ENCODE measurements at places on chromosomes 2 and 18.
A peak's percentile ranks its signal among the peaks of the same experiment; 100 is the strongest.

DNA sequence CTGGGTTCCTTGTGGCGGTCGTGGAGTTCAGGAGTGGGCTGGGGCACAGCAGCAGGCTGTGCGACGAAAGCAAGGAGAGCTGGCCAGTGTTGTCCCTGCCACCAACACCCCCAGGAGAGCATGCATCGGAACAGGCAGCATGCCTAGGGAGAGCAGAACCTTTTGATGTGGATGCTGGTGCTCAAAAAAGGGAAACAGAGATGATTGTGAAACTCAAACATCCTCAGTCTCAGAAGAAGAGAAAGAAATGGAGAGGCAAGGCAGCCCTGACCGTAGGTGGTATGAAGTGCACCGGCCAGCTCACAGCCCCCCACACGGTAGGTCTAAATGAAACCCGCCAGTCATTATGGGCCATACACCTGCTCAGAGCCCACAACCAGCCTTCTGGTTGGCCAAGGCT is 253.4 kb downstream of the GBX2 start:
- DNase-seq: no peak

DNA sequence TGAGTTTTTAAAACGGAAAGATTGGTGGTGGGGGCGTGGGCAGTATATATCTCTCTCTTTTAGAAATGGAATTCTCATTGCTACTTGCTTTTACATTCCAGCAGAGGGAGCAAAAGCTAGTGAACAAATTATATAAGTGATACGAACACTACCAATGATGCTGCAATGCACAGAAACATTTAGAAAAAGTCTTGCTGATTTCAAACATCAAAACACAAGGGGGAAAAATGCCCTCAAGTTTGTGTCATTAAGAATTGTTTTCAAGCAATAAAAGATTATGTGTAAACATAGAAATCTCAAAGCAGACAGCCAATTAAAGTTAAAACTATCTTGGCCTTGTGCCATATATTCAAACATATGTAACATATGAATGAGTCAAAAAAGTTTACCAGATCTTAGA is 296.3 kb upstream of the KCNJ3 start:
- DNase-seq: peak; percentile 25

GRCh38 chr18:37900326-37900725 is 334.7 kb upstream of the CELF4 start:
- no peak for DNase-seq

DNA sequence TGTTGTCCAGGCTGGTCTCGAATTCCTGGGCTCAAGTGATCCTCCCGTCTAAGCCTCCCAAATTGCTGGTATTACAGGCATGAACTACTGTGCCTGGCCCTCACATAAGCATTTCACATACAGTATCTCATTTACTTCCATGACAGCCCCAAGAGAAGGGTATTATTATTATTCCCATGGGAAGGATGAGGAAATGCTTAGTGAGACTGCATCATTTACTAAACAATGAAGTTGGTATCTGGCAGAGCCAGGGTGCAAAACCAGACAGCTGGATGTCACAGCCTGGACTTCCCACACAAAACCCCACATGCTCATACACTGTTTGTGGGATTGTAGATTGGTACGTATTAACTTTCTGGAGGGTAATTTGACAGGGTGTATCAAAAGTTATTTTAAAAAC is 29.9 kb downstream of the DAPL1 start:
- DNase-seq: no peak

DNA sequence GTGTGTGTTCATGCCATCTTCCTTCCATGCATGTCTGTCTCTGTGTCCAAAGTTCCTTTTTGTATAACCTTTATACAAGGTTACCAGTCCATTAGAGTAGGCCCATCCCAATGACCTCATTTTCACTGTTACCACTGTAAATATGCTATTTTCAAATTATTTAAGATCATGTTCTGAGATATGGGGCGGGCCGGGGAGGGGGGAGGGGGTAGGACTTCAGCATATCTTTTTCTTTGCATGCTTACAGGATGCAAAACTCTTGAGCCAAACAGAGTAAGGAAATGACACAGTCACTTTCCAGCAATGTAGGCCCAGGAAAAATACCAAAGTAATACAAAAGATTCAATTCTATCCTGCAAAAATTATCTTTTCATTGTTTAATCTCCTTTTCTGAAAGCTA is 124.1 kb upstream of the HNRNPA3 start:
- no peak for DNase-seq

- no peak for DNase-seq
Observed at GRCh38 chr2:150076281-150076680, 411.2 kb downstream of the RND3 start.

DNA sequence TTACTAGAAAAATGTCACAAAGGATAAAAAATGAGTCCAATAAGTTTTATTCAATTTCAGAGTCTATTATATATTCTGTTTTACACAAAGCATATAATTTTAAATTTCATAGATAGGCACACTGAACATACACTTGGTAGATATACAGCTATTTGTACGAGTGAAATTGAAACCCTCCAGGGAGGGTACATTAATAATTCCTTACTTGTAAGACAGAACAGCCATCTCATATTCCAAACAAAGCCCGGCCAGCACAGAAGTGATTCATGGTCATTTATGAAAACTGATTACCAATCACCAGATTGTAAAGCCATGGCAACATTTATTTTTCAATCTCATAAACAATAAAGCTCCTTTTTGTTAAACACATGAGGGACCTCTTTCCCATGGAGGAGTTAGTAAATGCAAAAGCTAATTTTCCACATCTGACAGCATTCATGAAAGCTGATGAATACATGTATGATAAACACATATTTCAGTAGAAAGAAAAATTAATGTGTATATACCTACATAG is 190.6 kb downstream of the TDRD15 start:
- no peak for DNase-seq

- DNase-seq: no peak
Observed at GRCh38 chr2:148063633-148064032, 42.7 kb downstream of the MBD5 start.

DNA sequence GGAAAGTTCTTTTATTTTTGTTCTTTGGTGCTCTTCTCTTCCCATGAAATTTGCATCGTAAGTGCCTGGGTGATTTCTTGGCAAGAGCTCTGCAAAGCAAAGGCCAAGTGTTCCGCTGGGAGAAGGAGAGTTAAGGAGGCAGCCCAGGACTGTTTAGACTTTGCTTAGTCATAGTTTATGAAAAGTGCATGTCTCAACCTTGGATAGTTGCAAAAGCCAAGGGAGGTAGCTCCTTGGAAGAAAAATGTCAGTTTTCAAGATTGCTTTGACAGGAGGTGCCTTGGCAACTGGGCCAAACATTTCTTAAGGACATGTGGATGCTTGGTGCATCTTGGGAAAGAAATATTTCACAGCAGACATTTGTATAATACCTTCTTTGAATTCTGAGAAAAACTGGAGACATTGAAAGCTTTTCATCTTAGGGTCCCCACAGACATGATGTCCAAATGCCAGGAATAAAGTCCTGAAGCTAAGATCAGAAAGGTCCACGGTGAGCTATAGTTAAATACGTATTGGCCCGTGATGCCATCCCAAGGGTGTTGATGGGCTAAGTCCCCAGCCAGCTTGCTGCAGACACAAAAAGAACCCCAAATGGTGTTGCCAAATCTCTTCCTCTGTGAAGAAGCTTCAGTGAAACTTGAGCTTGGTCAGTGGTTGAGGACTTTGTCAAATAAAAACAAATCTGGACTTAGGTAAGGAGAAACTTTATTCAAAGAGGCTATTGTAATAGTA is 96.3 kb upstream of the THUMPD2 start:
- no peak for DNase-seq

DNA sequence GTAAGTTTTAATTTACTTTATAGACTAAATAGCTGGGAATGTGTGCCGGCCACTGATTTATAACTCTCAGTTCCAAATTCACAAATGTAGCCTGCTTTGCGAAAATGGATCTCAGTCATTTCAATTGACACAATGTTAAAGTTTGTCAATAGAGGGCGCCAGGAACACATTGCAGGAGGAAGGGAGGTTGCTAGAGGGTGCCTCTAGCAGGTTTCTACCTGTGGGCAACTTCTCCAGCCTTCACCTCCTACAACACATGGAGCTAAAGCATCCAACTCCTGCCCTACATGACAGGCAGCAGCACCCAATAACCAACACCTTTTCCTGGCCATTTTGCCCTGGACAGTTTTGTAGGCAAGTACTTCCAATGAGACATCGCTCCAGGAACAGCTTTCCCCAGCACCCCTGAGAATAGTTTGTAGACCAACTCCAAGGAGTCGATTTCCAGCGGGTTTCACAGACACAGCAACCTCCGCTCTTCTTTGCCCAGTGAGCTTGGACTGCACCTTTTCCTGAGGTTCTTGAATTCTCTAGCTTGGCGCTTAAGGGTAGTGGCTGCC is 784.8 kb upstream of the CDH2 start:
- DNase-seq: peak; percentile 24

DNA sequence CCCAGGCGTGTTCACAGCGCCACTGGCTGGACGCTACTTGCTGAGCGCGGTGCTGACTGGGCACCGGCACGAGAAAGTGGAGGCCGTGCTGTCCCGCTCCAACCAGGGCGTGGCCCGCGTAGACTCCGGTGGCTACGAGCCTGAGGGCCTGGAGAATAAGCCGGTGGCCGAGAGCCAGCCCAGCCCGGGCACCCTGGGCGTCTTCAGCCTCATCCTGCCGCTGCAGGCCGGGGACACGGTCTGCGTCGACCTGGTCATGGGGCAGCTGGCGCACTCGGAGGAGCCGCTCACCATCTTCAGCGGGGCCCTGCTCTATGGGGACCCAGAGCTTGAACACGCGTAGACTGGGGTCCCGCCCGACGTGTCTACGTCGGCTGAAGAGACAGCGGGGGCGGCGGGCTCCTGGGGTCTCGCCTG is 891 bp upstream of the KHK start:
- peak; percentile 60 for DNase-seq

GRCh38 chr2:164141271-164141670 is 405.5 kb upstream of the FIGN start:
- DNase-seq: no peak

GRCh38 chr2:24352664-24353063 is 7.7 kb downstream of the ITSN2 start:
- DNase-seq: no peak

DNA sequence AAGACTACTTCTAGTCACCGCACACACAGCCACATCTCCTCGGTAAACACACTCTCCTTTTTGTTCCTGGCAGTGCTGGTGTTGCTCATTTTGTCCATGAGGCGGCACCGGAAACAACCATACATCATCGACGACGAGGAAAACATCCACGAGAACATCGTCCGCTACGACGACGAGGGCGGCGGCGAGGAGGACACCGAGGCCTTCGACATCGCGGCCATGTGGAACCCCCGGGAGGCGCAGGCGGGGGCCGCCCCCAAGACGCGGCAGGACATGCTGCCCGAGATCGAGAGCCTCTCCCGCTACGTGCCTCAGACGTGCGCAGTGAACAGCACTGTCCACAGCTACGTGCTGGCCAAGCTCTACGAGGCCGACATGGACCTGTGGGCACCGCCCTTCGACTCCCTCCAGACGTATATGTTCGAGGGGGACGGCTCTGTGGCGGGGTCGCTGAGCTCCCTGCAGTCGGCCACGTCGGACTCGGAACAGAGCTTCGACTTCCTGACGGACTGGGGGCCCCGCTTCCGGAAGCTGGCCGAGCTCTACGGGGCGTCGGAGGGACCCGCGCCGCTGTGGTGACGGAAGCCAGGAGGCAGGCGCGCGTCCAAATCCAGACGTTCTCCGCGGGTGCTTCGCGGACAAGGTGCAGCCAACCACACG is 221.0 kb downstream of the CDH20 start:
- DNase-seq: no peak

GRCh38 chr2:17798338-17798737 is 17.9 kb upstream of the MSGN1 start:
- no peak for DNase-seq
